ENCODE measurements at places on chromosomes 1 and 21.

GRCh38 chr1:1117469-1117831, 1.6 kb upstream of the C1orf159 start:
- no peak for DNase-seq

DNA sequence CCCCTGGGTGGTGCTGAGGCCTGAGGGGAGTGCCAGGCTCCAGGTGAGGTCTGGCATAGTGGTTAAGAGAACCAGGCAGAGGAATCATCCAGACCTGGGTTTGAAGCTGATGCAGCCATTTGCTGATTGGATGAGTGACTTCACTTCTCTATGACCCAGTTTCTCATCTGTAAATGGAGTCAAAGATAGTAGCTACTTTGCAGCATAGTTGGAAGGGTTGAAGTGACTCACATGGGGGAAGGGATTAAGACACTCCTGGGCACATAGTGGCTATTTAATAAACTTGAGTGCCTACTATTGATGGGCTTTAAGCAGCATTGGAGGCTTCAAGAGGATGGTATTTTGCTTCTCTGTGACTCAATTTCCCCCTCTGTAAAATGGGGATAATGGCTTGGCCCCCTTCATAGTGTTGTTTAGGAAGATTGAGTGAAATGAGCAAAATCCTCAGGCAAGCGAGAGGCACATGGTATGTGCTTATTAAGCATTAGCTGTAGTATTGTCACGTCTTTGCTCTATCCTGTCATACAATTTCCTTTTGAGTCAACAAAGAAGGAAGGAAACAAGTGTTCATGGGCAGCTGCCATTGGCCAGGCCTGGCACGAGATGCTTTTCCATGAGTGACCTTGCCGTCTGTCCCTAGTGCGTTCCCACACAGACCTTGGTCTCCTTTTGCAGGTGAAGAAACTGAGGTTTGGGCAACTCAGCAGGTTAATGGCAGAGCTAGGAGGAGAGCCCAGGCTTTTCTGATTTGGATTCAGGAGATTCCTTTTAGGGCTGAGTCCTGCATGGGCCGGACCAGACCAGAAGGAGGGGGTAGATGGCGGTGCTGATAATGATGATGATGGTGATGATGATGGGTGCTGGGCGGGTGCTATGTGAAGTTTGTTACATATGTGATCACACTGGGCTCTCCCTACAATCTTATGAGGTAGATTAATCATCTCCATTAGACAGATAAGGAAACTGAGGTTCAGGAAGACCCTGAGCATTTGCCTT, 131.1 kb upstream of the WNT4 start:
- DNase-seq = no peak

- no peak for DNase-seq
Measured at GRCh38 chr21:45316871-45317397, 29.2 kb upstream of the POFUT2 start.

- DNase-seq = no peak
Measured at GRCh38 chr1:231157311-231157710, 4.5 kb upstream of the TRIM67 start.

DNA sequence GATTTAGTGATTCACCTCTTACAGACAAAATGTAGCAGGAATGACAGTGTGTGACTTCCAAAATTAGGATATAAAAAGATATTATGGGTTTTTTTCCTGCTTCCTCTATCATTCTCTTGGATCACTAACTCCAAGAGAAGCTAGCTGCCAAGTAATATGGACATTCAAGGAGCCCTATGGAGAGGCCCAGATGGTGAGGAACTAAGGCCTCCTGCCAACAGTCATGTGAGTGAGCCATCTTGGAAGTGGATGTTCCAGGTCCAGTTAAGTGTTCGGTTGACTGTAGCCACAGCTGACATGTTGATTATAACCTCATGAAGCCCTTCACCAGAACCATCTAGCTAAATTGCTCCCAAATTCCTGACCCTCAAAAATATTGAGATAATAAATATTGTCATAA, 38.8 kb downstream of the CD160 start:
- DNase-seq = peak; percentile 15

DNA sequence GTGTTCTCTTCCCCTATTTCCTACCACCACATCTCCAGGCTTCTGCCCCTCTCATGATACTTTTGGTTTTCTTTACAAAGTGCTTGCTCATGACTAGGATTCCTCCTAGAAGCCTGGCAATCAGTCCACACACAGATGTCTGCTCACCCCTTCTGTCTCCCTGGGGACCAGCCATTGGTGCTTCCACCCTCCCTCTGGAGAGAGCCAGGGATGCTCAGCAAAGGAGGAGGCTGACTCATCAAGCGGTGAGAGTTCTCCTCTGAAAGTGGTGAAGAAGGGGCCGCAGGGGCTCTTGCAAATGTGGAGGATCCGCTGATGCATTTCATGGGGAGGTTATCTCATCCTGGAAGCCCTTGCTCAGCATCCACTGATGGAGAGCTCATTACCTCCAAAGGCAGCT, 14.5 kb downstream of the NT5C1A start:
- no peak for DNase-seq

- no peak for DNase-seq
Measured at GRCh38 chr1:208527156-208527555, 283.0 kb upstream of the PLXNA2 start.

GRCh38 chr1:88779880-88780279, 95.8 kb downstream of the PKN2 start:
- no peak for DNase-seq

GRCh38 chr1:60655679-60656355, 426.5 kb upstream of the NFIA start:
- DNase-seq = peak; percentile 72

DNA sequence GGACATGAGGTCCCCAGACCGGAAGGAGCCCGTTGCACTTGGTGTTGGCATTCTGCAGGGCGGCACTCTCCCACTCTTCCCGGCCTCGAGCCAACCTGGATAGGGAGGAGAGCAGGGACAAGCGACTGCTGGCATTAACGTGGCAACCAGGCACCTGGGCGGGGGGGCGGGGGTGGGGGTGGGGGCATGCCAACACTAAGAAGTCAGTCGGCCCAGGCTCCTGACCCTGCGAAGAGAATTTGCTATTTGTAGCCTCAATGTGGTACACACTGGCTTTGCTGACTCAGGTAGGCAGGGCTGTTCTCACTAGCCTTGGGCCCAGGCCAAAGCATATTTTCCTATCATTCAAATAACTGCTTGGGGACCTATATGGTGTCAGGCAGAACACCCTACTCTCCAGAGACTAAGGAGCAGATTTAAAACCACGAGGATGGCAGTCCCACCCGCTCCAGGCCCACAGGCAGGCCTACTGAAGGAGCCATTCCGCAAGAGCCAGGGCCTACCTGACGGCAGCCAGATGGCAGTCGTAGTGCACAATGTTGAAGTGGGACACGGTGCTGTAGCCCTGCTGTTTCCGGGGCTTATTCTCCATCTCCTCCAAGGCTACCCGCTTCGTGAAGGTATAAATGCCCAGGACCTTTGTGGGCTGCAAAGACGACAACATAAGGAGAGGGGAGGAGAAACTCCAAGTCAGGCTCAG, 123.7 kb downstream of the UBR4 start:
- no peak for DNase-seq

DNA sequence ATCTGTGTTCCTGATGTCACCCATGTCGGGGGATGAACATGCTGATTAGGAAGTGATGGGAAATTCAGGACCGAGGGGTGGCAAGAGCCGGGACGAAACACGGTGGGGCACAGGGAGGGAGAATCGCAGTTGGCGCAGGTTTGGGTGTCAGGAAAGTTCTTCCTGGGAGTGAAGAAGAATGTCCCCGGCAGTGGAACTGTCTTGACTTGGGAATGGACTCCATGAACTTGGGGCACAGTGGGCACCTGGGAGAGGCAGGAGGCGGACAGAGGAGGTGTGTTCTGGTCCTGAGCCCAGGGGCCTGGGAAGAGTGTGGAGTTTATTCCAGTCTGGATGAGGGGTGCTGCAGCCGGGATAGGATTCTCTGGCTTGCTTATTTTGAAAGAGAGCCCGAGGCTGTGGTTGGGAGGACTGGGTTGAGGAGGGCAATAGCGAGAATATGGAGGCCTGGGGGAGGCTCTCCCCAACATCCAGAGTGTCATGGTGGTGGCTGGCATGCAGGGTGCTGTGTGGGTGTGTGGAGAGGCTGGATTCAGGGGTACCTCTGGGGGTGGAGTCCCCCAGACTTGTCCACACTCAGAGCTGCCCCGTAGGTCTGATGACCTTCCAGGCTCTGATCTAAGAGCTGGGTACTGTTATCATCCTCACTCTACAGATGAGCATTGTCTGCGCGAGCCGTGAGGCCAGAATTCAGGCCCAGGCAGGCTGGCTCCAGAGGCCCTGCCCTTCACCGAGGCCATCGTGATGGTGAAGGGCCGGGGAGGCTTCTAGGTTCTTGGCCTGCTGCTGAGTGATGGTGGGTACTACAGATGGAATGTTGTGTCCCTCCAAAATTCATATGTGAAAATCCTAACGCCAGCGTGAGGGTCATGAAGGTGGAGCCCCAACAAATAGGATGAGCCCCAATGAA, 274.5 kb upstream of the C1orf174 start:
- no peak for DNase-seq

DNA sequence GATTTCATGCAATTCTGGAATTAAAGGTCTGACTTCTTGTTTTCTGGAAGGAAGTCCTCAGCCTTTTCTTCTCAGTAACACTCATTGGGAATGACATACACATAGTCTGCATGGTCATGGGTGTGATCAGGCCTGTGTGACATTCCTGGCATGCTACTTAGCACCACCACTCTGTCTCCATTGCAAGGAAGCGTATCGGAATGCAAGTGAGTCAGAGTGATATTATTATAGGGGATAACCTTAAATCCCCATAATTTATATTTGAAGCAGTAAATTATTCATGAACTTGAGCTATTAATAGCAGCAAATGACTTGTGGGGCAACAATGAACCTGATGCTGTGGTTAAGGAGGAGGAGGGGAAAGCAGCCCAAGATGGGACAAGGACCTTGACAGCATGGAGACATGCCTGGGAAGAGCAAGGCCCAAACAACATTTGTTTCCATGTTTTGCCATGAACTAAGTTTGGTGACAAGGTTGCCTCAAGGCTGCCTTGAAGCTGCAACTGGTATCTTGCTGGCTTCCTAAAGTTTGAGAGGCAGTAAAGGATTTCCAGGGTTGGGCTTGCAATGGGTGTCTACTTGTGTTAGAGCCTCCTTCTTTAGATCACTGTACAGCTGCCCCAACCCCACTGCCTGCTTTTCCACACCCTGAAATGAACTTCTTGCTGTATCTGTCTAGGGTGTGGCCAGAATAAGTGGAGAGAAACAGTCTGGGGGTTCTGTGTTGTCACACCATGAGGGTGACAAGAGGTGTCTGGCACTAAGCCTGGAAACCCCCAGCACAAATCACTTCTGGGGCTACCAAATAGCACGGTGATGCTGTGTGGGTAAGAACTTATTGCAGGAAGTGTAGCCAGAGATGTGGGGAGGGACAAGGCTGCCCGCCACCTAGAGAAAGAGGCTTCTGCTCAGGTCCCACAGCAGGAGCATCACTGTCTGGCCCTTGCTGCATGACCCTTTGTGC, 4.6 kb downstream of the MAB21L3 start:
- DNase-seq = no peak

- DNase-seq = no peak
Measured at GRCh38 chr1:6007318-6008083, 15.3 kb upstream of the NPHP4 start.

- peak; percentile 50 for DNase-seq
Measured at GRCh38 chr1:35030756-35031446, 844 bp downstream of the ZMYM6 start.

DNA sequence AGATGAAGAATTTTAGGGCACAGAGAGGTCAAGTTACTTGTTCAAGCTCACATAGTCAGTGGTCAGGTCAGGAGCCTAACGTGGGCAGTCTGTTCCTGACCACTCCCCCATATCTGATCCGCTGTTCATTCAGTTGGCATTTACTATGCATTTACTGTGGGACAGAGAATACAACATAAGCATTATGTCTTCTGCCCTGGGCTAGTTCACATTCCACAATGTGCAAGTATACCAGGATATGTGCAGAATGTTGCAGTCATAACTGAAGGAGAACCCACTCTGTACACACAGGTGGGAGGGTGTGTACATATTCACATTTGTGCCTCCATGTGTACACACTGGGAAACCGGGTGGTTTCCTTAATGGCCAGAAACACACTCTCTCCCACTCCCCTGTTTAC, 309.6 kb downstream of the PRDM2 start:
- no peak for DNase-seq

DNA sequence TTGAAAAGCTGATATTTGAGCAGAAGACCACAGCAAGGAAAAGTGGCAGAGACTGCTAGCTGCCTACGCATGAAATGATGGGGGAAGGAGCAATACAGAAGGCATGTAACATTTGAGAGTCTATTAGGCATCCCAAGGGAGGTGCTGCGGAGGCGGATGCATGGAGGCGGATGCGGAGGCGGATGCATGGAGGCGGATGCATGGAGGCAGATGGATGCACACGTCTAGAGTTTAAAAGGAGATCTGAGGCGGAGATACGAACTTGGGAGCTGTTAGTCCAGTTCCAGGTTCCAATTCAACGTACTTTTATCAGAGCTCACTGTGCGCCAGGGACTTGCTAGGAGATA, 744 bp upstream of the DDX20 start:
- no peak for DNase-seq

DNA sequence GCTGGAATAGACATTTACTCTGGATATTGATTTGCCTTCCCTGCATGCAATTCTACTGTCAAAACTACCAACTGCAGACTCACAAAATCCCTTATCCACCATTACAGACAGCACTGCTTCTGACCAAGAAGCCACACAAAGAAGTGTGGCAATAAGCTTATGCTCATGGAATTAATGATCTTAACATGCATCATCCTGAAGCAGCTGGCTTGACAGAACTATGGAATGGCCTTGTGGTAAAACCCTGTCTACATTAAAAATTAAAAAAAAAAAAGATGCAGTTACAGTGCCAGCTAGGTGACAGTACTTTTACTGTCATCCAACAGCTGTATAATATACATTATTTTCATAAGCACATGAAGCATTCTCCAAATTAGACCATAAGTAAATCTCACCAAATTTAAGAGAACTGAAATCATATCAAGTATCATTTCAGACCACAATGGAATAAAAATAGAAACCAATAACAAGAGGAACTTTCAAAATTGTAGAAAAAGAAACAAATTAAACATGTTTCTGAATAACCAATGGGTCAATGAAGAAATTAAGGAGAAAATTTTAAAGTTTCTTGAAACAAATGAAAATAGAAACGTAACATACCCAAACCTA, 70.7 kb downstream of the SCMH1 start:
- no peak for DNase-seq

GRCh38 chr1:201059401-201059800, 35.9 kb upstream of the KIF21B start:
- no peak for DNase-seq

DNA sequence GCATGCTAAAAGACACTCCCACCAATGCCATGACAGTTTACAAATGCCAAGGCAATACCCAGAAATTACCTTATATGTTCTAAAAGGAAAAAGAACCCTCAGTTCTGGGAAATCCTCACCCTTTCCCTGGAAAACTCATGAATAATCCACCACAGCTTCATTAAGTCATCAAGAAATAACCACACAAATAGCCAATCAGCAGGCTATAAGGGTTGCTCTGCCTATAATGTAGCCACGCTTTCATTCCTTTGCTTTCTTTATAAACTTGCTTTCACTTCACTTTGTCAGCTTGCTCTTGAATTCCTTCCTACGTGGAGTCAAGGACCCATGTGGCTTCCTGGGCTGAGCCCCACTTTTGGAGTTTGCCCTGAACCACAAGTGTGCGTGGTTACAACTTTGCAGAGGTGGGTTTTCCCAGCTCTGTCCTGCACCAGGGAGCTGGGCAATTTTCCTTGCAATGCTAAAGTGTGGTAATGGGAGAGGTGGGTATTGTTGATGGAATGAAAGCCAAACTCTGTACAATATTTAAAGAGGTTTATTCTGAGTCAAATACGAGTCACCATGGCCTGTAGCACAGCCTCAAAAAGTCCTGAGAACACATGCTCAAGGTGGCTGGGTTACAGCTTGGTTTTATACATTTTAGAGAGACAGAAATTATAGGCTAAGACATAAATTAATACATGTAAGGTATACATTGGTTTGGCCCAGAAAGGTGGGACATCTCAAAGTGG, 42.2 kb upstream of the COG2 start:
- no peak for DNase-seq
